Activated B cell treated with CpG ODN at 0.5 μM for 24 hours (primary cell): ENCODE measurements at places on chromosomes 13 and 19. TPM values are rescaled to one million over a fixed set of nuclear protein-coding genes. Genes with fewer than 3 reads are reported as not detected.

DNA sequence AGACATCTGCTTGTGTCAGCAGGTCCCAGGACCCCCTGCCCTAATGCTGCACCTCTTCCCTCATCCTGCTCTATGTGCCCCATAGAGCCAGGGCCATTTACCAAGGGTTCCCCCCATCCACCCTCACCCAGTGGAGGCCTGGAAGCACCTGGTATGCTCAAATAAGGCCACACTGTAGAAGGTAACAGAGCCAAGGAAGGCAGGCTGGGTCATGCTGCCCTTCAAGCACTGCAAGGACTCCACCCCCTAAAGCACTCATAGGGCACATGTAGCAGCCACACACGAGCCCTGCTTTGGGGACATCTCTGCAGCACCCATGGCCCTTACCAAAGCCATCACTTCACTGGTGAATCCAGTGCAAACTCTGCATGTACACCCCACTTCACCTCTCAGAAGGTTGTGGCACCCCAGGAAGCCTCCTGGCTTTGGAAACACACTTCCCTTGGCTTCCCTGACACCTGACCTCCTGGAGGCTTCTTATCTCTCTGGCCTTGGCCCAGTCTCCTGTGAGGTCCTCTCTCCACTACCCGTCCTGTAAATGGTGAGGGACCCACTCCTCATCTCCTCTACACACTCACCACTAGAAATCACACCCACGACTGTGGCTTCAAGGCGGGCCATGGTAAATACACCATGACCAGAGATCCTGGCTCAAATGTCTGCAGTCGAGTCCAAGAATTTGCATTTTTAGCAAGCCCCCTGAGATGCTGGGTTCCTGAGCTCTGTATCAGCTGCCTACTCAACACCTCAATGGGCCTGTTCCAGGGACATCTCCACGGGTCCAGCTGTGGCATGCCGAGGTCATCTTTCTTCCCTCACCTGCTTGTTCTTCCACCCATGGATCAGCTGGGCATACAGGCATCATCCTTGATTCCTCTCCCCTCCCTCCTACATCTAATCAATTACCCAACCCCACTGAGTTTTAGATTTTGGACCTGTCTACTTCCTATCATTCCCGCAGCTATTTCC lies 80.9 kb upstream of the DOCK9 start:
- no peak for DNase-seq
- no peak overlapping the region for H3K4me3 ChIP-seq
- no peak overlapping the region for H3K27ac ChIP-seq

DNA sequence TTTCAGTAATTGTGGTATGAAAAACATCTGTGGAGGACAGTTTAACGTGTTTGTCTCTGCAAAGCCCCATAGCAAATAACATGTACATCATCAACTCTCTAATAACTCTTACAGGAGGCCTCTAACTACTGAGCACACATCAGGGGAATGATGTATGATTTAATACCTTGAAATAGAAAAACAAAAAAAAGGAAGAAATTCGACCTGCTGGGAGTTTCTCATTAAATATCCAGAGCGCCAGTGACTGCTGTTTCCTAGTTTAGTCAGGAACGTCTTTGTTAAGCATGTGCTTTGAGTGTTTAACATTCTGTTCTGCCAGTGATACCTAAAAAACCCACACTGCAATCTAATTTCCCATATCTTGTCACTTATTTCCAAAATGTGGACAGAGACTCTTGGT lies 235.4 kb downstream of the PCDH20 start:
- no peaks in the 10 kb centered on the region for H3K36me3 ChIP-seq
- H3K4me3 ChIP-seq: no peak overlapping the region
- no peak for DNase-seq
- no peak overlapping the region for H3K27ac ChIP-seq

DNA sequence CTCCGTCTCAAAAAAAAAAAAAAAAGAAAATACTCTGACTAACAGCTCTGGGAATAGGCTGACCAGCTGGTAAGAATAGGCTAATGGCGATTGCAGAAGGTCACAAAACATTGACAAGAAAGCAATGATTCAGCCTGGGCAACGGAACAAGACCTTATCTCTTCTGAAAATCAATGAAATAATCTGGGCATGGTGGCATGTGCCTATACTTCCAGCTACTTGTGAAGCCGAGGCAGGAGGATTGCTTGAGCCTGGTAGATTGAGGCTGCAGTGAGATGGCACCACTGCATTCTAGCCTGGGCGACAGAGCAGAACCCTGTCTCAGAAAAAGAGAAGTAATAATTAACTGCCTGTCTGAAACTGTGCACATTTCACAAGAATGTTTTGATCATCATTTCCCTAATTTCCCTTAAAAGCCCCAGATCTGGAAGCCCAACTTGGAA lies 18.8 kb upstream of the MTRF1 start:
- no peak overlapping the region for H3K27ac ChIP-seq
- H3K27me3 ChIP-seq: no peaks in the 10 kb centered on the region
- H3K4me1 ChIP-seq: peaks cover 10% of the 10 kb centered on the region
- no peak overlapping the region for H3K4me3 ChIP-seq
- no peak for DNase-seq

GRCh38 chr13:63351081-63351480 lies 1935.4 kb upstream of the PCDH20 start:
- H3K36me3 ChIP-seq: no peaks in the 10 kb centered on the region
- no peaks in the 10 kb centered on the region for H3K27me3 ChIP-seq
- H3K4me3 ChIP-seq: no peak overlapping the region
- no peak overlapping the region for H3K27ac ChIP-seq

GRCh38 chr13:113843864-113844556 lies 19.9 kb downstream of the GAS6 start:
- peaks cover 8% of the 10 kb centered on the region for H3K27me3 ChIP-seq
- no peak overlapping the region for H3K4me3 ChIP-seq
- H3K36me3 ChIP-seq: no peaks in the 10 kb centered on the region
- no peak overlapping the region for H3K27ac ChIP-seq
- peaks cover 2% of the 10 kb centered on the region for H3K4me1 ChIP-seq

- H3K4me1 ChIP-seq: peaks cover 11% of the 10 kb centered on the region
- H3K36me3 ChIP-seq: peaks cover 27% of the 10 kb centered on the region
- H3K27ac ChIP-seq: no peak overlapping the region
- no peak for DNase-seq
- H3K4me3 ChIP-seq: no peak overlapping the region
Measured at GRCh38 chr13:52651897-52652195, 790 bp upstream of the SUGT1 start.

GRCh38 chr13:63517371-63517770 lies 2101.7 kb upstream of the PCDH20 start:
- no peaks in the 10 kb centered on the region for H3K36me3 ChIP-seq
- no peaks in the 10 kb centered on the region for H3K27me3 ChIP-seq
- no peak for DNase-seq
- H3K4me1 ChIP-seq: no peaks in the 10 kb centered on the region
- H3K4me3 ChIP-seq: no peak overlapping the region

- no peaks in the 10 kb centered on the region for H3K27me3 ChIP-seq
- H3K36me3 ChIP-seq: no peaks in the 10 kb centered on the region
- no peak for DNase-seq
- H3K27ac ChIP-seq: no peak overlapping the region
Measured at GRCh38 chr19:4933528-4933927, 24.2 kb downstream of the UHRF1 start.

DNA sequence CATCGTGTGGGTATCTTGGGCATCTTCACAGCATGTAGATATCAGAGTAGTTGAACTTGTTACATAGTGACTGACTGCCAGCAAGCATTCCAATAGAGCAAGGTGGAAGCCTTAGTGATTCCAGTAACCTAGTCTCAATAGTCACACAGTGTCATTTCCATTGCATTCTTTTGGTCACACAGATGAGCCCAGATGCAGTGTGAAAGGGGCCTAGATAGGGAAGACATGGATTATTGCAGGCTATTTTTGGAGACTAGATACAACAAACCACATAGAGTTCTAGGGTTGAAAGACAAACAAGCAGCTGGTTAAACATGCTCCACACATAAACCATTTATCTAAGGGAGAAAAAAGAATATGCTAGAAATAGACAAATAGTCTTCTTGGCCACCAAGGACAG lies 553.5 kb downstream of the DCT start:
- H3K4me1 ChIP-seq: no peaks in the 10 kb centered on the region
- no peaks in the 10 kb centered on the region for H3K36me3 ChIP-seq
- no peak overlapping the region for H3K27ac ChIP-seq
- no peaks in the 10 kb centered on the region for H3K27me3 ChIP-seq

DNA sequence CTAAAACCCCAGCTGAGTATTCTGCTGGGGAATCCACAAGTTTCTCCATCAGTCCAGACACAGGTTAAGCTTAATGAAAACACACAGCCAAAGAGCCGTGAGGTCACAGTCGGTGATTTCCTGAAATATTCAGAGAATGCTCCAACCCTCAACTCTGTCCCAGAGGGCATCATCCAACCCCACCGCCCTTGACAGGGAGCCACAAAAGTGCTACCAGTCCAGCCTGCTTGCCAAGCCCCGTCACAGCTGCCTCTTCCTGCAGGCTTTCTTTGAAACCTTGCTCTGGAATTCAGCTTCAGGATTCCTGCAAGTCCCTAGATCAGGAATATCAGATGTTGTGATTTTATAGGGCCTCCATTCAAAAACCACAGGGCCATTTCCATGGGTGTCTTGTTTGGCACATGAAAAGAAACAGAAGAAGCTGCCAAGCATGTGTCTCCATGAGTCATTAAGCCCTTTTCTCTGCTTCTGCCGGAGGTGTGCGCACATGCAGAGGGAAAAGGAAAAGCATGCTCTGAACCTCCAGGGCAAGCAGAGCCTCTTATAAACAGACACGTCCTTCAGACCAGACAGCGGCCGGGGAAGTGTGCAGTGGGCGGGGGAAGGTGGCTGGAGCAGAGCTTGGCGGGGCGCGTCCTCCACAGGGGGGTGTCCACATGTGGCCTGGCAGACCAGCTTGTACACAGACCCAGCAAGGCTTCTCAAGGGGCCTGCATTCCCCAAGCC lies 164.7 kb downstream of the KATNAL1 start:
- no peak for DNase-seq
- peaks cover 2% of the 10 kb centered on the region for H3K27me3 ChIP-seq
- peaks cover 37% of the 10 kb centered on the region for H3K4me1 ChIP-seq
- H3K36me3 ChIP-seq: no peaks in the 10 kb centered on the region

DNA sequence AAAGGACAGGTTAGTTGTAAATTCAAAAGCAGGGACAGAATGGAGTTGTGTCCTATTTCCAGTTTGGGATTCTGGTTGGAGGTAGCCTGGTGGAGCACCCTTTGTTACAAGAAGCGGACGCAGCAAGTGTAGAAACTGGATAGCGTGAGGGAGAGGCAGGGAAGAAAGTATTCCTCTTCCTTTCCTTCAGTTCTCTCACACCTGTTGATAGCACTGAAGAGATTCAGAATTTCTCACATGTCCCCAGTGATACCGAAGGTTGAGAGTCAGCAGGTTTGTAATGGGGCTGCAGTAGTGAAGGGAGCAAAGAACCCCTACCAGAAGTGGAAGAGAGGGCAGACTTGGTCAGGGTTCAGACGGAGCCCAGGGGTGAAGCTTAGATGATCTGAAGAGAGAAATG lies 399.2 kb downstream of the SPRY2 start:
- H3K27me3 ChIP-seq: peaks cover 4% of the 10 kb centered on the region
- no peak overlapping the region for H3K27ac ChIP-seq
- no peak for DNase-seq
- H3K4me1 ChIP-seq: no peaks in the 10 kb centered on the region

DNA sequence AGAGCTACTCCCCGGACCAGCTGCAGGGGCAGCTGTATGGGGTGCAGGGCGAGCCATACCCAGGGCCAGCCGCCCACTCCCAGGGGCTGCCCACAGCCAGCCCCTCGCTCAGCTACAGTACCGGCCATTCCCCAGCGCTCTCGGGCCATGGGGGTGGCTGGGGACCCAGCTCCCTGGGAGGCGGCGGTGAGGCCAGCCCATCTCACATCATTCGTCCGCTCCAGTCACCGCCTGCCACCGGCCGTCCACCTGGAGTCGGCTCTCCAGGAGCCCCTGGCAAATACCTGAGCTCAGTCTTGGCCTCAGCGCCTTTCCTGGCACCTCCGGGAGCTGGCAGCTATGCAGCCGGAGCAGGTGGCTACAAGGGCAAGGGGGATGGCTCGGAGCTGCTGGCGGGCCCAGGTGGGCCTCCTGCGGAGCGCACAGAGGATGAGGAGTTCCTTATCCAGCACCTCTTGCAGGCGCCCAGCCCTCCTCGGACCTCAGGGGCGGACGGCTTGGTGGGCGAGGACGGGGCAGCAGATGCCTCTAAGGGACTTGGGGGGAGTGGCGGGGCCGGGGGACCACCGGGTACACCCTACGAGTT lies 4.9 kb downstream of the PRR12 start:
- H3K4me3 ChIP-seq: no peak overlapping the region
- no peak for DNase-seq
- H3K36me3 ChIP-seq: peaks cover 40% of the 10 kb centered on the region
- peaks cover 32% of the 10 kb centered on the region for H3K4me1 ChIP-seq
- no peaks in the 10 kb centered on the region for H3K27me3 ChIP-seq

- DNase-seq: no peak
- no peak overlapping the region for H3K27ac ChIP-seq
- H3K4me3 ChIP-seq: no peak overlapping the region
- peaks cover 4% of the 10 kb centered on the region for H3K36me3 ChIP-seq
- peaks cover 38% of the 10 kb centered on the region for H3K27me3 ChIP-seq
Measured at GRCh38 chr19:35555301-35556005, 8.0 kb downstream of the ATP4A start.

DNA sequence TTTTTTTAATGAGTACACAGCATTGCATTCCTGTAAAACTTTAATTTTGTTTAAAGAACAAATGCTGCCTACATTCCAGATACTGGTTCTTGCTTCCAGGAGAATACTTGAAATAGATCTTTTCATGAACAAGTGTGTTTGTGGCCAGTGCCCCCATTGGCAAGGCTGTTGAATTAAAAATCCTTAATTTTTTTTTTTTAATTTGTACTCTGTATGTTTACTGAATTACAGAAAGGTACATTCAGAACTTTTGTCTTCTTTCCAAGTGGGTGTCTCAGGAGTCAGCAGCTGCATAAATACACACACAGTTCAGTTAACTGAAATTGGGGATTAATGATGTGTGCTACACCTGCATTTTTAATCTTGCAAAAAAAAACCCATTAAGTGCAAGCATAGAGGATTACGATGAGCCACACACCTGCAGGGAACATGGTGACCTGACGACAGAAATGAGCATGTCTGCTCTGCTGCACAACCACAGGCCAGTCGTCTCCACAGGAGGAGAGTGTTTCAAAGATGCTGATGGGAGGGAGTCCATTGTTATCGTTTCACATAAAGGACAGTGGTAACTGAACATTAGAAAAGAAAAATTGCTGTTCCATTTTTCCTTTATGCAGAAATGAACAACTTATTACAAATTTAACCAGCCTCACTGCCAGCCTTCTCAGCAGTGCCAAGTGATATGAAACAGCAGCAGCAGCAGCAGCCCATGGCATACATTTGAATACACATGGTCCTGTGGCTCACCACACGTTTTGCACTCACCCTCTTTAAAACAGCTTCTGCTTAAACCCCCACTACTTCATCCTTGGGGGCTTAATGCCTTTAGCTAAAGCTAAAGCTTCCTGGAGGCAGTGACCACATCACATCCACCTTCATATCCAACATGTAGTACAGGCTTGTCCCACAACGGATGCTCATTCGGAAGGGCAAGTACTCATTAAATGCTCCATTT lies 72.3 kb upstream of the RFC3 start:
- no peaks in the 10 kb centered on the region for H3K36me3 ChIP-seq
- DNase-seq: no peak
- H3K27ac ChIP-seq: no peak overlapping the region
- H3K4me1 ChIP-seq: peaks cover 21% of the 10 kb centered on the region

The SHISA7 gene
- not detected in 2 replicates for total RNA-seq

The CDK8 gene
- 10.9 and 12.8 TPM in 2 replicates for total RNA-seq

The ZNF560 gene
- total RNA-seq: 0.15 TPM in 1 of 2 replicates, not detected in the other

The ANKLE1 gene
- 7.9 and 9.1 TPM in 2 replicates for total RNA-seq

The PRR19 gene
- 0.20 and 0.33 TPM in 2 replicates for total RNA-seq

The ZNF682 gene
- 15.5 and 19.9 TPM in 2 replicates for total RNA-seq

The CLEC11A gene
- total RNA-seq: 0.24 and 0.38 TPM in 2 replicates

The TNNT1 gene
- not detected in 2 replicates for total RNA-seq

The KLF5 gene
- total RNA-seq: 0.35 and 0.69 TPM in 2 replicates
